ENCODE measurements at places on chromosomes 3 and 15. TPM values are rescaled to one million over a fixed set of nuclear protein-coding genes. Genes with fewer than 3 reads are reported as not detected.
A peak's percentile ranks its signal among the peaks of the same experiment; 100 is the strongest.

DNA sequence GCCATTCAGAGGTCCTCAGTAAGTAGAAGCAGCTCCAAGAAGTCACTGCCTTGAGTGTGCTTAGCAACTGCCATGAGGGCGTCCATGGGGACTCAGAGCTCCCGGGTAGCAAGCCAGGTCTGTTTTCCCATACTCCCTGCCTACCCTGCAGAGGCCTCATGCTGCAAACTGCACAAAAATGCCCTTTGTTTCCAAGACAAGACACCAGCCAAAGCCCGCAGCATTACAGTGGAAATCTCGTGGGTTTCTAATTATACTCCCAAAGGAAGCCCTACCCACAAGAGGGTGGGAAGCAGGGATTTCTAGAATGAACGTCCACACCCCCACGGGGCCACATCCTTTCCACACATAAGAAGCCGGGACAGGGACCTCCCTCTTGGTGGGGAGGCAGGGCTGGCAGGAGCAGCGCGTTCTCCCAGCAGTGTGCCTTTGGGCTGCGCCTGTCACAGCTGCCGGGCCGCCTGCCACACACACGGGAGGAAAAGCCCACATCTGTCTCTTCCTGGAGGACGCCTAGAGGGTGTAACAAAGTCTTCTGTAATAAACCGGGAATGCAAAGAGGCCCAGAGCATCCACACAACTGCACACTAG lies 31.1 kb downstream of the FAM174B start:
- no peak for DNase-seq

- no peak for DNase-seq
Observed at GRCh38 chr15:93179072-93179471, 90.1 kb upstream of the RGMA start.

PATL2 gene
- 32.8 TPM for total RNA-seq

CDCP1 gene
- not detected for total RNA-seq

AGBL1 gene
- not detected for total RNA-seq

GRCh38 chr15:31974855-31975829 lies 55.2 kb upstream of the CHRNA7 start:
- peak; percentile 36 for DNase-seq

ADAMTS17 gene
- total RNA-seq: 15.3 TPM

ADAMTSL3 gene
- total RNA-seq: not detected

DNA sequence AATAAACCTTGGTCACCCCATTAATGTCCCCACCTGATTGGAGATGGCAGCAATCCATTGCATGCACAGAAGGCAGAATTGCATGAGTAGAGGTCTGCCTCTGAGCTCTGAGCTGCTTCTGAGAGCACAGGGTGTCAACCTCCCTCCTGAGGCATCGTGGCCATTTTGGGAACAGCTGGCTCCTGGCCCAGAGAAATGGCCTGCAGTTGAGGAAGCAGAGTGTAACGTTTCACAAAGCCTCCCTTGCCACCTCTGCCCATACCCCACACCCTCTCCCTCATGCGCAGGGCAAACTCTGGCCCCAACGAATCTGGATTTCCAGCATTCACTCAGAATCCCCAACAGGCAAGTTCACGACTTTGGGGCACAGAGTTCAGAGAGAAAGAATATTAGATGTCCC lies 198.9 kb downstream of the ADAMTS9 start:
- no peak for DNase-seq

GRCh38 chr3:195774917-195775316 lies 36.8 kb downstream of the MUC4 start:
- no peak for DNase-seq

DNA sequence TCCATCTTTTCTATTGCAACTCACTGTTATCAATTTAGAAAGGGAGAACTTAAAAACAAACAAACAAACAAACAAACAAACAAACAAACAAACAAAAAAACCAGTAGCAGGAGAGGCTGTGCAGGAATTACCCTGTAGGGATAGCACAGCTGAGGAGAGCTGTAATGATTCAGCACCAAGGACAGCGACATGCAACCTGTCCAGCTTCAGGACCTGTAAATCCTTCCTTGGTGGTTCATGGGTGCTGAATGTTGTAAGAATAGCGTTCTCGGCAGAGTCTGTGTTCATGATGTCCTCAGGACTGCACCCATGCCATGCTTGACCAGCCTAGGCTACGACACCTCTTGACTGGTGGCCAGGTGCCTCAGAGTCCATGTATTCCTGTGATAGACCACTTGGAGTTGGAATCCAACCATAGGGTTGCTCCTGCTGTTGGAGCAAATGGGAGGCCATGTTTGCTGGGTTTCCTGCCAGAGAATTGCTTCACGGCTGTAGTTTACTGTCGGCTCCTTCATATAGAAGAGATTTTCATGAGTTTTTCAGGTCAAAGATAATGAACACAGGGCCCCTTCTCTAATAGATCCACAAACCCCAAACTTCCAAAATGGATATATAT lies 65.9 kb downstream of the CACNA2D3 start:
- no peak for DNase-seq

- DNase-seq: no peak
Observed at GRCh38 chr15:58487041-58487723, 55.4 kb downstream of the LIPC start.

Measured in CD8-positive, alpha-beta T cell (primary cell).